ENCODE measurements at places on chromosomes 3 and 15. TPM values are rescaled to one million over a fixed set of nuclear protein-coding genes. Genes with fewer than 3 reads are reported as not detected.

PLSCR2 gene
- total RNA-seq = 0.35 TPM

CTXND1 gene
- 0.78 TPM for total RNA-seq

FAM174B gene
- total RNA-seq = 57.5 TPM

ATP13A4 gene
- 10.4 TPM for total RNA-seq

PROS1 gene
- 2.3 TPM for total RNA-seq

CPN2 gene
- not detected for total RNA-seq

DNA sequence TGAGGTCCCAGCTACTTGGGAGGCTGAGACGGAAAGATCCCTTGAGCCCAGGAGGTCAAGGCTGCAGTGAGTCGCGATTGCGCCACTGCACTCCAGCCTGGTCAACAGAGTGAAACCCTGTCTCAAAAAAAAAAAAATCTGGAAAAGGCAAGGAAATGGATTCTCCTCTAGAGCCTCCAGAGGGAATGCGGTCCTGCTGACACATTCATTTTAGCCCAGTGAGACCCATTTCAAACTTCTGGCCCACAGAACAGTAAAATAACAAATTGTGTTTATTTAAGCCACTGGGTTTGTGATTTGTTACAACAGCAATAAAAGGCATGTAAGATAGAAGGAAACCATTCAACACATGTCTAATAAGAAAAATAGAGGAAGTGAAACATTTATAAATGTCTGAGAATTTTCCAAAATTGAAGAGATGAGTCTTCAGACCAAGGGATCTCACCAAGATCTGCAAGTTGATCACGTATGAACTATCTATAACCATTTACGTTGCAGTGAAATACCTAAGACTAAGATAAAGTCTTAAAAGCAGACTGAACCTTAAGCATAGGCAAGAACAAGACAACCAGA is at the start of gene HTR3E:
Gene HTR3E (plus strand): TSS at position 254 of the 573 bp plus-strand sequence. CDS start 466 bp downstream, outside the sequence.
- no peaks in the 10 kb centered on the region for H3K36me3 ChIP-seq
- no peak for DNase-seq
- no peaks in the 10 kb centered on the region for H3K4me1 ChIP-seq
- H3K27ac ChIP-seq = no peak within 1 kb of the TSS

GRCh38 chr15:60004009-60004845 is at the start of gene FOXB1:
Gene FOXB1, plus strand, starts transcription at chr15:60004311. Its CDS starts 653 bp downstream, at chr15:60004964.
- H3K36me3 ChIP-seq = no peaks in the 10 kb centered on the region
- H3K27ac ChIP-seq = no peak within 1 kb of the TSS
- peaks cover 11% of the 10 kb centered on the region for H3K4me1 ChIP-seq
- H3K27me3 ChIP-seq = peaks cover 16% of the 10 kb centered on the region
- no peak for DNase-seq

DNA sequence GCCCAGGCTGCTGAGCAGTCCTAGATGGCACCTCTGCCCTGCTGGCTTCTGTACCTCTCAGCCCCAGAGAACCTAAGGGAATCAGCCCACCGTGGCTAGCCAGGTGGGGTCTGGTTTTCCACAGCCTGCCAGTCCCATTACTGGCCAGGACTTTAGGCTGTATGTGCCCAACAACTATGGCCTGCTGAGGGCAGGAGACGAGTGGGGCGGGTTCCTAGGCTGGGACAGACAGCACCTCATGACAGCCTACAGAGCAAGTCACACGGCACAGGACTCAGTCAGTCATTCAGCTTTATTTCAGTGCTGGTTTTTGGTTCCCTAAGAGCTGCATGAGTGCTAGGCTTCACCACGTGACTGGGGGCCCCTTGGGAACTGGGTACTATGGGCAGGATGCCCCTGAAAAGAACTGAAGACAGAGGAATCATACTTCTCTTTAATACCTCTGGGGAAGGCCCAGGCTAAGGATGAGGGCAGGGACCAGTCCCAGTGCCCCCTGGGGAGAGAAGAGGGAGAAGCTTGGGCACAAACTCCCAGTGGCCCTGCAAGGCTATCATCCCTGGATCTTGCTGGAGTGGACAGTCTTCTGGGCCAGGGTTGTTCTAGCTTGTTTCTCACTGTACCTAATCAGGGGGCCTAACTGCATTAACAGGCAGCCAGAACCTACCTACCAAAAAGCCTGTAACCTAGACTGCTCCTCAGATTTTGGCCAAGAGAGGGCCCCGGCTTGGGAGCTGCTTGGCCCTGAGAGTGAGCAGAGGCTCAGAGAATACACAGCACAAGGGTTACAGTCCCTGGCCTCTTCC is 14.8 kb downstream of the CLK3 start:
- H3K4me1 ChIP-seq = no peaks in the 10 kb centered on the region
- no peak overlapping the region for H3K4me3 ChIP-seq
- no peak for DNase-seq
- H3K27ac ChIP-seq = no peak overlapping the region
- H3K27me3 ChIP-seq = no peaks in the 10 kb centered on the region
- peaks cover 58% of the 10 kb centered on the region for H3K36me3 ChIP-seq

- H3K27me3 ChIP-seq = no peaks in the 10 kb centered on the region
- H3K36me3 ChIP-seq = peaks cover 9% of the 10 kb centered on the region
- no peaks in the 10 kb centered on the region for H3K4me1 ChIP-seq
- H3K27ac ChIP-seq = no peak overlapping the region
- DNase-seq = no peak
- no peak overlapping the region for H3K4me3 ChIP-seq
Observed at GRCh38 chr3:39086144-39086543, 21.3 kb downstream of the GORASP1 start.

DNA sequence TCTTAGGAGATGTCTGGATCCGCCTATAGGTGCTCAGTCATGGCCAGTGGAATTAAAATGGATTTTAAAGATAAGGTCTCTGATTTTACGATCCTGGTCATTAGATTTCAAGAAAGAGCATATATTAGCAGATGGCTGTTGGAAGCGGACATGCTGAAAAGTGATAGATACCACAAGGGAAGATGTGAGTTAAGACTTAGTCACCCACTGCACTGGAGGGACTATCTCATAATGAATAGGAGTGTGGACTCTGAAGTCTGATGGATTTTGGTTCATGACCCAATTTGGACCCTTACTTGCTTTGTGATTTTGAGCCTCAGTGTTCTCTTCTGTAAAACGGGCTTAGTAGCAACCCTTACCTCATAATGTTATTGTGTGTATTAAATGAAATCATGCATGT is 214.7 kb downstream of the CHST2 start:
- no peaks in the 10 kb centered on the region for H3K27me3 ChIP-seq
- H3K4me1 ChIP-seq = no peaks in the 10 kb centered on the region
- no peaks in the 10 kb centered on the region for H3K36me3 ChIP-seq
- DNase-seq = no peak
- no peak overlapping the region for H3K4me3 ChIP-seq

GRCh38 chr3:192906940-192907339 is 10.7 kb downstream of the MB21D2 start:
- H3K27ac ChIP-seq = no peak overlapping the region
- H3K27me3 ChIP-seq = no peaks in the 10 kb centered on the region
- H3K36me3 ChIP-seq = no peaks in the 10 kb centered on the region

DNA sequence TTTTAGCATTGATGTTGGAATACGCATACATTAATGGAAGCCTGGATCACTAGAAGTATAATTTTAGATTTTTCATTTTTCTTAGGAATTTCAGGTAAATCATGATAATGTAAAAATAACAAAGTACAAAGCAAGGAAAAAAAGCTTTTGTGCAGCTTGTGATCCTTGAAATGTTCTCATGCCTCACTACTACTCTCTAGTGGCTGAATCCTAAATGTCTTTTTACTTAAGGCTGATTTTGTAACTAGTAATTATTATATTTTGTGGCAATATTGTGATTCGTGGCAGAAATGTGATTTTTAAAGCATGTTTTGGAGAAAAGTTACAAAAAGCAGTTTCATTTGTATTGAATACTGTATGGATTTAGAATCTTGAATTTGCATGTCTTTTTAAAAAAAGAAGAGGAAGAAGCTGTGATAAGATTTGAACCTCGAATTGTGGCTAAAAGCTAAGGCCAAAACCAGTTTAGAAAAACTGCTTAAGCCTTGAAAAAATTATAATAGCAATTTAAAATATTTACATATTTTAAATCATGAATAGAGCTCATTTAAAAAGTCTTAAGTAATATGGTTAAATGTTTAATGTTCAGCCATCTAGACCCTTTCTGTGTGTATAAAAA is 39.0 kb downstream of the U2SURP start:
- H3K4me1 ChIP-seq = no peaks in the 10 kb centered on the region
- DNase-seq = no peak
- no peaks in the 10 kb centered on the region for H3K27me3 ChIP-seq
- no peak overlapping the region for H3K27ac ChIP-seq
- H3K36me3 ChIP-seq = no peaks in the 10 kb centered on the region

DNA sequence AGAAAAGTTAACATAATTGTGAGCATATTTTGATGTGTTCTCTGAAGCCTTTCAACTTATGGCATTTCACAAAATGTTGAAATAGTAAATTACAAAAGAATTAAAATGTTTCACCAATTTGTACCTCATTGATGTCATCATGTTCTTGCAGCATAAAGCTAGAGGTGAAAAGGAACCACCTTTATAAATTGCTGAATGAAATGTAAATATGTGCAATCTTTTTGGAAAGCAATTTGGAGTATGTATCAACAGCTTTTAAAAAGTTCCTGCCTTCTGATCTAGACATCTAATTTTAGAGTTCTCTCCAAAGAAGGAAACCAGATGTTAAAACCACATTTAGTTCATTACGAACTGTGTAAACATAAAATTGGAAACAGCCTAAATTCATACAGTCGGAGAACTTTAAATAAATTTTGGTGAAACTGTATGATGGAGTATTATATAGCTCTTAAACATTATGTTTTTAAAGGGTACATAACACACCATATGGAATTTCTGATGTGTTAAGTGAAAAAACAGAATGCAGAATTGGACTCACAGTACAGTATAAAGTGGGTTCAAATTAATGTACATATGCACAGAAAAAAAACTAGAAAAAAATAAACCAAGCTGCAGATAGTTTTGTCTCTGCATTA is 311.2 kb upstream of the NAALADL2 start:
- H3K27ac ChIP-seq = no peak overlapping the region
- H3K27me3 ChIP-seq = no peaks in the 10 kb centered on the region
- H3K36me3 ChIP-seq = no peaks in the 10 kb centered on the region

- H3K36me3 ChIP-seq = peaks cover 4% of the 10 kb centered on the region
- no peak overlapping the region for H3K4me3 ChIP-seq
- H3K4me1 ChIP-seq = no peaks in the 10 kb centered on the region
- no peak overlapping the region for H3K27ac ChIP-seq
- H3K27me3 ChIP-seq = no peaks in the 10 kb centered on the region
Observed at GRCh38 chr3:45712434-45713110, 23.4 kb downstream of the SACM1L start.

DNA sequence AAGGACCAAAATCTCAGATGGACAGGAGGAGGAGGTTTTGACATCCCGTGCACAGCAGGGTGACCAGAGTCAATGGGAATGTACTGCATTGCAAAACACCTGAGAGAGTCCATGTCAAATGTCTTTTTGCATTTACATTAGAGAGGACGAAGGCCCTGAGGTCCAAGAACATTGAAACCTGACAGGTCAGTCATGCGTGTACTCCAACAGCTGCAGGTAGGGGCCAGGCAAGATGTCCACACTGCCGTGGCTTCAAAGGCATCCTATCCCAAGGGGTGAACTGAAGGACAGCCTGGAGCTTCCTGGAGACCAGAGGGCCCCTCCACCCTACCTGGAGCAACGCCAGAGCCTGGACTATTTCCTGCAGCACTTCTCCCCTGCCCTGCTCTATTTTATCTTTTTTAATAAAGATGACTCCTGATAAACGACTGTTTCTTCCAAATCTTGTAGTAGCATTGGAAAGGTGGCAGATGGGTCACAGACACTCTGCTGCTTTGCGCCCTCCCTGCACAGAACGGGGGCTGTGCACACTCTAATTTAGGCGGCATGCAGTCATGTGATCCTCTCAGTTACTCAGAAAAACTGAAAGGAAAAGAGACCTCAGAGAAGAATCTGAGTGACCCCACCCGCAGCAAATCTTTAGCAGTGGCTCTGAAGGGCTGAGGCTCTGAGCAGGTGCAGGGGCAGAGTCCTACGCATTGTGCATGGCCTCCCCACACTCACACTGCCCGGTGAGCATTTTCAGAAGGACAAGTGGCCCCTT is 68.2 kb downstream of the HMCES start:
- no peaks in the 10 kb centered on the region for H3K27me3 ChIP-seq
- H3K27ac ChIP-seq = no peak overlapping the region
- DNase-seq = no peak
- no peaks in the 10 kb centered on the region for H3K36me3 ChIP-seq
- H3K4me3 ChIP-seq = no peak overlapping the region

GRCh38 chr3:155244216-155244615 is 49.3 kb downstream of the STRIT1 start:
- no peaks in the 10 kb centered on the region for H3K36me3 ChIP-seq
- H3K27ac ChIP-seq = no peak overlapping the region
- no peak overlapping the region for H3K4me3 ChIP-seq
- DNase-seq = no peak
- H3K27me3 ChIP-seq = no peaks in the 10 kb centered on the region
- no peaks in the 10 kb centered on the region for H3K4me1 ChIP-seq

DNA sequence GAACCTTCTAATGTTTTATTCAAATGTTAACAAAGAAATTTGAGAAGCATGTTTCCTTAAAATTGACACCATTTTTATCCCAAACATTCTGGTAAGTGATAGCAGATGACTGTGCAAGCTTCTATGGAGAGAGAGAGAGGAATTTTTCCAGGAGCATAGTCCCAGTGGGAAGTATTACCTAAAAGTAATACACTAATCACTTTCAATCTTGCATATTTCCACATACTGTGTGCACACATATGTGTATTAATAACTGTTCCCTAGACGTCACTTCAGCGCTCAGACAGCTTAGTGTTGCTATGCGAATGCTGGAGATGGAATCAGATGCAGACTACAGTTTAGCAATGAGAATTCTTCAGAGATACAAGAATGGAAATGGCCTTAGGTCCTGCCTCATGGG is 424.3 kb upstream of the TPRG1 start:
- H3K4me1 ChIP-seq = peaks cover 7% of the 10 kb centered on the region
- no peak overlapping the region for H3K27ac ChIP-seq
- no peaks in the 10 kb centered on the region for H3K36me3 ChIP-seq
- no peaks in the 10 kb centered on the region for H3K27me3 ChIP-seq
- no peak for DNase-seq

DNA sequence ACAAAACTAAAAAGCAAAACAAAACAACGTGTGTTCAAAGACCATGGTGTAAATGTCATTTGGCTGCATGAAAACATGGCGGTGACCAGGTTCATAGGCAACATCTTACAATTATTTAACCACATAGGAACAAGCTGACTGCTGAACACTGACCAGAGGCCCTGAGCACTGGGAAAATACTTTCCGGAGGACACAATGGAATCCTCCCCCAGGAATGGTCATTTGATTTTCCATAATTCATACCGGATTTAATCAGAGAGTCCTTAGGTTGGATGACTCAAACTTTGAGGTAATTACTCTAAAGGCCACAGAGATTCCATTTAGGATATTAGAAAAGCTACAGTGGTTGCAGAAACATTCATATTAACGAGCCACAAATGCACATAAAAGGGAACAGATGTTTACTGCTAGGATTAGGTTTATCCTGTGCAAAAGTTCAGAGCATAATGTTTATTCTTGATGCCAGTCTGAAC is 254.7 kb downstream of the NR1D2 start:
- H3K4me1 ChIP-seq = no peaks in the 10 kb centered on the region
- H3K4me3 ChIP-seq = no peak overlapping the region
- no peak overlapping the region for H3K27ac ChIP-seq
- H3K36me3 ChIP-seq = no peaks in the 10 kb centered on the region

All from pancreas (tissue), 10 donors.